NCI-H1417 treated with DMSO at 0.1 percent for 48 hours (cell line): ENCODE measurements at places on chromosomes 1 and 21.
A peak's percentile ranks its signal among the peaks of the same experiment; 100 is the strongest.

GRCh38 chr1:152035539-152036266, 1.1 kb downstream of the S100A11 start:
- DNase-seq = no peak

DNA sequence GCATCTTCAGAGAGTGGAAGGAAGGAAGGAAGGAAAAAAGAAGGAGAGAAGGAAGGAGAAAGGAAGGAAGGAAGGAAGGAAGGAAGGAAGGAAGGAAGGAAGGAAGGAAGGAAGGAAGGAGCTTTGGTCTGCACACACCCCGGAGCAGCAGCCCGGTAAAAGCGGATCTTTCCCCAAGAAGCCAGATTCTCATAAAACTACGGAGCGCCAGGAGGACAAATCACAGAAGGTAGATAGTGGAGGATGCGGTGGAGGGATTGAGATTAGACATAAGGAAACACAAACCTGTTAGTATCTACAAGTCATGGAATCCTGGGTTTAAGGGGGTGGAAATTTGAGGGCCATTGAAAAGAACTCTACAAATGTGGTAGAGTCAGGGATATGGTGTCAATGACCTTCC, 36.7 kb downstream of the PAX7 start:
- no peak for DNase-seq

DNA sequence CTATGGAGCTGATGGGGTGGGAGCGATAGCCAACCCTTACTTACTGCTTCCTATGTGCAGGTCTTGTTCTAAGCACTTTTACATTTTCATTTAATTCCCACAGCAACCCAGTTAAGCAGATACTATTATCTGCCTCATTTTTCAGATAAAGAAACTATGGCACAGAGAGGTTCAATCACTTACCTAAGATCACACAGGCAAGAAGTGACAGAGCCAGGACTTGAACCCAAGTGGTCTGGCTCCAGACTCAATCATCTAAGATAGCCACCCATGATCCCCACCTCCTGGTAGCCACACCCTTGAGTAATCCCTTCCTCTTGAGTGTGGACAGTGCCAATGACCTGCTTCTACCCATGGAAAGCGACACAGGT, 23.2 kb upstream of the IFNAR1 start:
- DNase-seq = no peak

- peak; percentile 95 for DNase-seq
Observed at GRCh38 chr1:150008699-150009098, 1.8 kb downstream of the OTUD7B start.

DNA sequence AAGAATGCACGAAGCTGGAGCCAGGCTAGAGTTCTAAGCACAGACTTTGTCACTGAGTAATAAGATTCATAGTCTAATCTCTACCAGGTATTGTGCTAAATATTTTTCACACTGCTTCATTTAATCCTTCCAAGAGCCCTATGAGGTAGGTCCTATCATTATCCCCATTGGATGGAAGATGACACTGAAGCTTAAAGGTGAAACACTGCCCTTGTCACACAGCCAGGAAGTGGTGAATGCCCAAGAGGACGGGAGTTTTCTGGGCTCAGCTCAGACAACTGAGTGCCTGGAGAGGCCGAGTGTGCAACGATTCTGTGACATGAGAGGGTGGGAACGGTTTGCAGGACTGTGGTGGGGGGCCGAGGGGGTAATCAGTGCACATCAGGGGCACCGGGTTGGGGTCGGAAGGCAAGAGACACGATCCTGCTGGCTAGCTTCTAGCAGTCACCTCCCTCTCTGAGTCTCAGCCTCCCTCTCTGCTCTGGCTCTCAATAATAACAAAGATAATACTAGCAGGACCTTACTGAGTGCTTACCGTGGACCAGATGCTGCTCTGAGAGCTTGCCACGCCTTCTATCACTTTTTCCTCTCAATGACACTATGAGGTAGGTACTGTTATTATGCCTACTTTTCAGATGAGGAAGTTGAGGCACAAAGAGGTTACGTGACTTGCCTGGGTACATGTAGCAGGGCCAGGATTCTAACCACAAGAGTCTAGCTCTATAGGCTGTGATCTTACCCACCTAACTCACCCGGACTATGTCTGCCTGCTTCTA, 12.4 kb downstream of the KCNQ4 start:
- DNase-seq = no peak

GRCh38 chr1:78586572-78586971, 33.7 kb upstream of the IFI44L start:
- DNase-seq = no peak

DNA sequence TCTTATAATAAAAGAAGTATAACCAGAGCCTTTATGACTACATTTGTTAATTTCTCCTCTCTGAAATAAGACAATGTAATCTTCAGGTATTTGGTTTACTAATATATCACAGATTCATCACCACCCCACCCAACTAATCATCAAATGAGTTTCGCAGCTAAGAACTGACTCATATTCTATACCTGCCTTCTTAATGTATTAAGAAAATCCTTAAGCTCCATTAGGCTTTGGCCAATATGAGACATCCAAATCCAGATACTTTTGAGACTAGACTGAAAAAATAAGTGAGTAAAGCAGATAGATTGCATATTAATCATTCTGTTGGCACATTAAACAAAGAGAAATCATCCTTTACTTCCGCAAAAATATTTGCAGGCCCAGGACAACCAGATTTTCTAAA, 18.7 kb upstream of the FMO2 start:
- no peak for DNase-seq

DNA sequence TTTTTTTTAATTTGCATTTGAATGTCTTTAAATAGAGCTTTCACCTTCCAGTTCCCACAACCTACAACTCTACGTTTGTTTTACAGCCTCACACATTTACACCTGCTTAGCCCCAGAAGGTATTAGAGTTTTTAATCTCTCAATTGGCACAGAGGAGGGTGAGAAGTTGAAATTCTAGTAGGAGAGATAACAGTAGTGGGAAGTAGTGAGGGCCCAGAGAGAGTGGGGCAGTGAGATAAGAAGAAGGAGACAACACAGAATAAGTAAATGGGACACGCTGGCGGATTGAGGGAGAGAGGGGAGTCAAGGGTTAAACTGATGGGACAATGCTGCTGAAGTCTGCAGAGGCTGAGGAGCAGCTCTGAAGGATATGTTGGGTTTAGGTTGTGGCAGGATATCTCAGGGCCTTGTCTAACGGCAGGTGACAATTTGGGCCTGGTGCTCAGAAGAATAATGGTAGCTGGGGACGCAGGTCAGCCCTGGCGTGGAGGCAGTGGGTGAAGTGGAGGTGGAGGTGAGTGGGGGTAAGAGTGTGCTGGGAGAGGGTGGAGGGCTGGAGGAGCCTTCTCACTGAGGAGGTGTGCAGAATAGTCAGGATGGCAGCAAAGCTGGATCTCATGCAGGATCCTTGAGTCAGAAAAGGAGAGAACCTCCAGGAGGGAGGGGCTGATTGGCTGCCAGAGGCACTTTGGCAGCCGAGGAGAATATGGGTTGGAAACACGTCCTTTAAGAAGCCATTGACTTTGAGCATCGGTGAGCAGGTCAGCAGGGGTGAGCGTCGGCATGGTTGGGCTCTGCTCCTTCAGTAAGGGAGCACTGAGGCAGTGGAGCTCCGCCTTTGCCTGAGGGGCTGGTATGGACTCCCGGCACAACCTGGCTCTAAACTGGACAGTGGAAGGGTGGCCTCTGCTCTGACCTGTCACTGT, 72.9 kb downstream of the SYT6 start:
- DNase-seq = no peak

DNA sequence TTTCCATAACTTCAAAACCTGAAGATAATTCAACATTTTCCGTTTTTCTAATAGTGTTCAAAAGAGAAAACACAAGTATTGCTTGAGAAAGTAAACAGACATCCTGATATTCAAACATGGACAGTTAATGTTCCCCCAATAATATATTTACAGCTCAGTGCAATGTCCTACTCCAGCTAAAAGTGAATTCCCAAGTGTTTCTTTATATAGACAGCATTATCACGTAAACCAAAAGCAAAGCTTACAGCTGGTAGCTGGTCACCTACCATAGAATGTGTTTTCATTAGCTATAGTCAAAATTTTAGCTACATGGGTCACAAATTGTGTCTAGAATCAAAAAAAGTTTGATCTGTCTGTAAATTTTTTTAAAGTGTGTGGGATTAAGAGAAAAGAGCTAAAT, 34.9 kb downstream of the WLS start:
- DNase-seq = no peak

- DNase-seq = no peak
Observed at GRCh38 chr1:86499987-86500593, 31.4 kb downstream of the CLCA1 start.

GRCh38 chr1:94795434-94795833, 24.7 kb upstream of the SLC44A3 start:
- DNase-seq = no peak

GRCh38 chr1:234940841-234941240, 187.8 kb downstream of the TOMM20 start:
- no peak for DNase-seq

- no peak for DNase-seq
Observed at GRCh38 chr1:42305639-42306038, 29.4 kb downstream of the FOXJ3 start.

DNA sequence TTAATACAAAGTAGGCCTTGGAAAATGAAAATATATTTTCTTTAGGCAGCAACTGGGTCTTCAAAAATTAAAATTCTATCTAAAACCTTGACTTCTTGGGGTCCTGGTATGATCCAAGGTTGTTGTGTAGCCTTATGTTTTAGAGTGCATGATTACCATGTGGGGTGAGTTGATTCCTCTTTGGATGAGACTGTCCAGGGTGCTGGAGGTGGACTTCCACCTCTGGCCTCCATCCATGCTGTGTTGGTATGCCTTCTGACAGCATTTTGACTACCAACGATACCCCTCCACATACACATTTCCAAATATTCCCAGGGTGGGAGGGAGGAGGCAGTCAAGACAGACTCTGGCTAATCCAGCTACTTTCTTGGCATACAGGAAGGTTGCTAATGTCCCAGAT, 205.0 kb downstream of the TNR start:
- no peak for DNase-seq

- no peak for DNase-seq
Observed at GRCh38 chr1:230206976-230207375, 139.9 kb downstream of the GALNT2 start.

DNA sequence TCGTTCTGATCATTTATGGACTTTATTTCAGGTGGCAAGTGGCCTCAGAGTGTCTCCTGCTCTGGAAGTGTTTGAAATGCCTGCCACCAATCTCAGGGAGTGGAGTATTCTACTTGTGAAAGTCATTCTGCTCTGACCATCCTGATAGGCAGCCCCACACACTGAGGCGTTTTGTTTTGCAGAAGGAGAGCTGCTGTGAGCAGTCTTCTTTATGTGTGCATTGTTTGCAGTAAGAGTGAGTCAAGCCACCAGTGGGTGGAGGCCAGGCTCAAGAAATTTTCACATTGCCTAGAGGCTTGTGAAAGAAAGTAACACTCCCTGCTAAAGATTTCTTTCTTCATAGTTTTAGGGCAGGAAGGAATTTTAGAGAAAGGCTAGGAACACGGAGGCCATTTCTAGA, 204.4 kb downstream of the SLC35F3 start:
- DNase-seq = no peak

DNA sequence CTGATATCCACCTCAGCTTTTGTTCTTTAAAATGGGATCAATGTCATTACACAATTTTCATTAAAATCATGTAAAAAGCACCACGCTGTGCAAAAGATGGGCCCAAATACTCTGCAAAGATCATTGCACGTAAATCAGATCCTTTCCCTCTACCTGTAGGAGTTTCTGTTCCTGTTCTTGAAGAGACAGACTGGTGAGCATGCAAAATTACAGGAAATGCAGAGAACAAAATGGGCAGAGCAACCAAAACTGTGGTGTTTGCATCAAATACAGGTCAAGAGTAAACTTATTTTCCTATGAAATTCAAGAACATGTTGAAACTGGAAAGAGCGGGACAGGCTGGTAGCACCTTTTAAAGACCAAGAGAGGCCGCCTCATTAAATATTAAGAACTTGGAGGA, 294.9 kb upstream of the ADGRL2 start:
- DNase-seq = no peak

DNA sequence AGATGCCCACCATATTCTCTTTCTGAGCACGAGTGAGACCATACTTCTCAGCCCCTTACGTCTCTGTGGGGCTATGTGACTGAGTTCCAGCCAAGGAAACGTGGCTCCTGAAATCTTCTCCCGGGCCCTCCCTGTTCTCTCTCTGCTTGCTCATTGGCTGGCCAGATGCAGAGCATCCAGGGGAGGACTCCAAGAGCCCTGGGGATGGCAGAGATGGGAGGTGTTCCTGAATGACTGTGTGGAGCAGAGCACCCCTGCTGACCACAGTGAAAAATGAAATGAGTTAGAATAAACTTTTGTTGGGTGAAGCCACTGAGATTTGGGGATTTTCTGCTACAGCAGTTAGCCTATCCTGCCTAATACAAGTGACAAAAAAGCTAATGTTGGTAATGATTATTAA, 23.8 kb downstream of the KIAA0040 start:
- DNase-seq = no peak

- DNase-seq = no peak
Observed at GRCh38 chr1:170660871-170661645, 2.9 kb upstream of the PRRX1 start.

DNA sequence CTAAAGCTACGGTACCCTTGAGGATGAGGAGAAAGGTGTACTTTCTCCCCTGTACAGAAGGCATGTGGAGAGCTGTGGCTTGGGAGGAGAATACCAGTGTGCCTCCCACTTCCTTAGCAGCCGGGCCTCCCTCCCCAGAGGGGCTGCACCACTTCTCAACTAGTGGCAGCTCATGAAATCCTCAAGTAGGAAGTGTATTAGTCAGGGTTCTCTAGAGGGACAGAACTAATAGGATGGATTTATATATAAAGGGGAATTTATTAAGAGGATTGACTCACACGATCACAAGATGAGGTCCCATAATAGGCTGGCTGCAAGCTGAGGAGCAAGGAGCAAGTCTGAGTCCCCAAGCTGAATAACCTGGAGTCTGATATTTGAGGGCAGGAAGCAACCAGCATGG, 53.1 kb upstream of the PPP2R5A start:
- DNase-seq = no peak

GRCh38 chr1:70963374-70963773, 84.2 kb downstream of the PTGER3 start:
- DNase-seq = no peak

- DNase-seq = no peak
Observed at GRCh38 chr21:45998871-45999580, 17.5 kb downstream of the COL6A1 start.

DNA sequence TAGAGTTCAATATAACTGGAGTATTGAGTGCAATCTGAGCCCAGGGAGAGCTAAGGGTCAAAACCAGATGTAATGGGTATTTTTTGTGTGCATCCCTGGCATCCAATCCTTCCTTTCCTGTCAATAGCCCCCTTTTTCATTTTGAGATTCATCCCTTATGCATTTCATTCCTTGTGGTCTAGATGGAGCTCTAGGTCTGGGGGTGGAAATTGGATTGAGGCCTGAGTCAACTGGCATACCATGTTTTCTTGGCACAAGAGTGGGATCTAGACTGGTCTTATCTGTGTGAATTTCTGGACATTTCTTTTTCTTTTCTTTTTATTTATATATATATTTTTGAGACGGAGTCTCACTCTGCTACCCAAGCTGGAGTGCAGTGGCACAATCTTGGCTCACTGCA, 67.3 kb upstream of the RAB3GAP2 start:
- DNase-seq = no peak
